ENCODE measurements at places on chromosomes 1 and 21.

GRCh38 chr1:26771643-26772321, 16.0 kb upstream of the PIGV start:
- DNase-seq: no peak

DNA sequence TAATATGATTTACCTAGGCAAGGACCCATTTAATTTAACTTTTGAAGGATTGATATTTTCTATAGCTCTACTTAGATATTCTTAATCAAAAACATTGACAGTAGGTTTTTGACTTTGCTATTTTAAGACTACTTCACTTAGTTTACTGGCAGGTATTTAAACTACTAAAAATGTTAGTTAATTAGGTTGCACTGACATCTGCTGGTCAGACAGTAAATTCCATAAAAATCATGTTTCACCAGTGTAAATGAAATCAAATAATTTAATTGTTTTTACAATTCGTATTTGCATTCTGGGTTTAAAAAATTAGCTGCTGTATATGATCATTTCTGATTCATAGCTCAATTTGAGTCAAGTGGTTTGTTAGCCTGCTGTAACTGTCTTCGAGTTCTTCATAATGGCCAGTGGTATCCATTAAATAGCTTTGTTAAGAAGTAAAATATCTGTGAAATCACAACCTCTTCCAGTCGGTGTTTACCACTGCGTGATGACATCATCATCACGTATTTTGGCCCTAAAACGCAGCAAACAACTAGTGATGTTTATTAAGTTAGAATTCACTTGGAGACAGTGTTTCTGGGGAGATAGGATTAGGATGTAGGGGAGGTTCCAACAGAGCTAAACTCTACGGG, 26.2 kb downstream of the EXTL2 start:
- DNase-seq: peak; percentile 29

- no peak for DNase-seq
Measured at GRCh38 chr1:43554444-43554992, 23.8 kb downstream of the PTPRF start.

GRCh38 chr1:107953556-107953955, 11.4 kb downstream of the VAV3 start:
- DNase-seq: no peak

DNA sequence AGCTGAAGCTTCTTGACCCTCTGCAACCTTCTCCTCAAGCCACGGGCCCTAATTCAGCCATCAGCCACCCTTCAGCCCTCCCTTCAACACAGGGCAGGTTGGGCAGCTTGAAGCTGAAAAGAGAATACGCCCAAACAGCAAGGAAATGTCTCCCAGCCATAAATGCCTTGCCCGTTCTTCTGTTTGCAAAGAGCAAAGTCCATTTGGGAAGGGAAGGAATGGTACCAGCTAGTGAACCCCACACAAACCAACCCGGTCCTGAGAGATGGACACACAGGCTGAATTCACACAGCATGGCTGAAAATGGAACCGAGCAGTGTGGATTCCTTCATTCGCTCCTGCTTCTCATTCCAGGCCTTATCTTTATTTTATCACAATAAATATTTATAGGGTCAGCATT, 11.5 kb downstream of the PLEKHA6 start:
- no peak for DNase-seq

Measured in NCI-H2081 (cell line).